ENCODE measurements at places on chromosomes 2 and 18. TPM values are rescaled to one million over a fixed set of nuclear protein-coding genes. Genes with fewer than 3 reads are reported as not detected.

The RAPGEF4 gene
- polyA plus RNA-seq = 11.0 TPM

The CAMKMT gene
- 16.3 TPM for polyA plus RNA-seq

The CNDP1 gene
- 1.5 TPM for polyA plus RNA-seq

The CNGA3 gene
- polyA plus RNA-seq = not detected

The M1AP gene
- 0.57 TPM for polyA plus RNA-seq

The ALK gene
- polyA plus RNA-seq = 0.29 TPM

The SERPINB10 gene
- polyA plus RNA-seq = 0.58 TPM

The CLIP4 gene
- polyA plus RNA-seq = 16.5 TPM

The MPPE1 gene
- polyA plus RNA-seq = 47.2 TPM

The GALNT14 gene
- 48.7 TPM for polyA plus RNA-seq

The SOS1 gene
- polyA plus RNA-seq = 57.1 TPM

The RUFY4 gene
- polyA plus RNA-seq = 0.24 TPM

The TXNDC2 gene
- not detected for polyA plus RNA-seq

The TRAK2 gene
- polyA plus RNA-seq = 48.7 TPM

The EGR4 gene
- not detected for polyA plus RNA-seq

The LYG2 gene
- 0.33 TPM for polyA plus RNA-seq

The TUBA4B gene
- polyA plus RNA-seq = 1.3 TPM
